Activated T-cell treated with anti-CD3 and anti-CD28 coated beads, Interleukin-2, amount 50 U/mL, for 1 hour (primary cell): ENCODE measurements at places on chromosomes 1 and 21.

- DNase-seq = no peak
Measured at GRCh38 chr1:81340239-81340638, 460.5 kb upstream of the ADGRL2 start.

GRCh38 chr1:8083739-8084484, 57.8 kb upstream of the ERRFI1 start:
- no peak for DNase-seq

DNA sequence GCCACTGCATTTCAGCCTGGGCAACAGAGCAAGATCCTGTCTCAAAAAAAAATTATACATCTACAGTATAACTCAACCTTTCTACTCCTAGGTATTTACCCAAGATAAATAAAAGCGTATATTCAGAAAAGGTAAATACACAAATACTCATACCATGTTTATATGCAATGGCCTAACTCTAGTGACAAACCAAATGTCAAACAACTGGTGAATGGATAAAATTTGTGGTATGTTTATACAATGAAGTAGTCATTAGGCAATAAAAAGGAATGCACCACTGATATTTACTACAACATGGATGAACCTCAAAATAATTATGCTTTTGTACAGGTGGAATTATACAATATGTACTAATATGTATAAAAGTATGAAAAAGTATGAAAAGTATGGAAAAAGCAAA, 174.2 kb upstream of the GORAB start:
- DNase-seq = no peak

GRCh38 chr21:28872218-28872617, 120.5 kb downstream of the LTN1 start:
- DNase-seq = no peak

DNA sequence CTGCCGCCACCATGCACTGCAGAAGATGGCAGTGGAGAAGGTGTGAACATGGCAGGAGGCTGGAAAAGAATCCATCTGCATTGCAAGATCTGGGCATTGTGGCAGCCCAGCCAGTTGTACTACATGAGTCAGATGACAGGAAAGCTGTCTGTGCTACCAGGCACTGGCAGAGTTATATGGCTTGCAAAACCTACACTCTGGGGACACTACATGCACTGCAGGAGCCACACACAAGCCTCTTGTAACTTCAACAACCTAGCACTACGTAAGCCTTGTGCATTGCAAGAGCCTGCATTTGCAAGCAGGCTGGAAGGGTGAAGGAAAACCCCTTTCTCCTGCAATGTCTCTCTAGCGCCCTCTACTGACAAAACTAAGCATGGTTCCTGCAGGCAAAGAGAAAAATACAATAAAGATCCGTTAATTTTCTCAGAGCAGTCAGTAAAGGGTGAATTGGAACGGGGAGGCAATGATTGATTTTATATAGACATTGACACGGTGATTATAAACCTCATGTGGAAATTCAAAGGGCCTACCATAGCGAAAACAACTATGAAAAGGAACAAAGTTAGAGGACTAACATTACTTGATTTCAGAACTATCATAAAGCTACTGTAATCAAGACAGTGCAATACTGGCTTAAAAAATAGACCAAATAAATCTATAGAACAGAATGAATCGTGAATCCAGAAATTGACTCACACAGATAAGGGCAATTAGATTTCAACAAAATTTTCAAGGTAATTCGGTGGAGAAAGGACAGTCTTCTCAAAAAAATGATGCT, 26.2 kb upstream of the DYNLT5 start:
- peak; percentile 36 for DNase-seq

- no peak for DNase-seq
Measured at GRCh38 chr1:112144733-112145426, 155.4 kb upstream of the KCND3 start.

DNA sequence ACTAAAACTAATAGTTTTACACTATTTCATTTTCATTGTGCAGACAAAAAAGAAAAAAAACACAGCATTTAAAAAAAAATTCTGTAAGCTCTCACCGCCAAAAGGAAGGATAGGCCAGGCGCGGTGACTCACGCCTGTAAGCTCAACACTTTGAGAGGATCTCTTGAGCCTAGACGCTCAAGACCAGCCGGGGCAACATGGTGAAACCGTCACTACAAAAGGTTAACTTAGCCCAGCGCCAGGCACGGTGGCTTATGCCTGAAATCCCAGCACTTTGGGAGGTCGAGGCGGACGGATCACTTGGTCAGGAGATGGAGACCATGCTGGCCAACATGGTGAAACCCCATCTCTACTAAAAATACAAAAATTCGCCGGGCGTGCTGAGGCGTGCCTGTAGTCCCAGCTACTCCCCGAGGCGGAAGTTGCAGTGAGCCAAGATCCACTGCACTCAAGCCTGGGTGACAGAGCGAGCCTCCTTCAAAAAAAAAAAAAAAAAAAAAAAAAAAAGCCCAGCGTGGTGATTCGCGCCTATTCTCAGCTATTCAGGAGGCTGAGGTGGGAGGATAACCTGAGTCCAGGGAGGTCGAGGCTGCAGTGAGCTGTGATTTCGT, 14.3 kb upstream of the SPEN start:
- DNase-seq = peak; percentile 60

DNA sequence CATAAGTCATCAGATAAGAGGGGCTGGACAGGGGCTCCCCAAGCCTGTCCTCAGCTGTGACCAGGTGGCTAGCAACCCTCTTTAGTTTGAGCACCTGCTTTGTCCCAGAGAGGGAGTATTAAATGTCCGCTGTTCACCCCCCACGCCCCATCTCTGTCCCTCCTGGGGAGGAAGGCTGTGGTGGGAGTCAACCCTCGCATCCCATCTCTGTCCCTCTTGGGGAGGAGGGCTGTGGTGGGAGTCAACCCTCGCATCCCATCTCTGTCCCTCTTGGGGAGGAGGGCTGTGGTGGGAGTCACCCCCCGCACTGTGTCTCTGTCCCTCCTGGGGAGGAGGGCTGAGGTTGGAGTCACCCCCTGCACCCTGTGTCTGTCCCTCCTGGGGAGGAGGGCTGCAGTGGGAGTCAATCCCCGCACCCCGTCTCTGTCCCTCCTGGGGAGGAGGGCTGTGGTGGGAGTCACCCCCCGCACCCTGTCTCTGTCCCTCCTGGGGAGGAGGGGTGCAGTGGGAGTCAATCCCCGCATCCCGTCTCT, 72.6 kb upstream of the ABCG1 start:
- DNase-seq = no peak

DNA sequence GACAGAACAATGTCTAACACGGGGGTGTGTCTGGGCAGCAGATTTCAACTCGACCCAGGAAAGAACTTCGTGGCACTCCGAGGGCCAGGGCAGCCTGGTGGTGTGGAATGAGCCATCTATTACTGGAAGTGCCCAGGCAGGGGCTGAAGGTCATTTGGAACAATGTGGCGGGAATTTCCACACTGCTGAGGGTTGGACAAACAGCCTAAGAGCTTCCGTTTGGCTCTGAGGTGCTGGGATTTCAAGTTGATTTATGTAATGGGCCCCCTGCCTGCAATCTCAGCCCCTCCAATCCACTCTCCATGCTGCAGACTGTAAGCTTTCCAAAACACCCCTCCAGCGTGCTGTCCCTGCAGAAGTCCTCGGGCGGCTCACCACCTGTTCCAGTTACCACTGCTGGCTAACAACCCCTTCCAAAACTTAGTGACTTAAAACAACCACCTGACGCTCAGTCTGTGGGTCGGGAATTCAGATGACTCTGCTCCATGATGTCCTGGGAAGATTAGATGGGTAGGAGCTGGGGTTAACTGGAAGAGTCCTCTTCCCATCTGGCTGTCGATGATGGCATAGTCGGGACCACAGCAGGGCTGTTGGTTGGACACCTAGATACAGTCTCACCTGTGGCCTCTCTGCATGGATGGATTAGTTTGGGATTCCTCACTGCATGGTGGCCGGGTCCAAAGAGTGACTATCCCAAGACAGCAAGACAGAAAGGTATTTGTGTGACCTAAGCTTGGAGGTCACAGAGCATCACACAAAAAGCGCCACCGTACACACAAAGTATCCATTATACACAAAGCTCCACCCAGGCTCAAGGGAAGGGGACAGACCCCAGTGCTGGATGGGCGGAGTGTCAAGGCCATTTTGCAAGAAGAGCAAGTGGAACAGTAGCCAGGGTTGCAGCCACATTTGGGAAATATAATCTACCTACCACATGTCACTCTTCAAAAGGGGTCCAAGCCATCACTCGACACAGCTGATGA, 89.7 kb upstream of the IFFO2 start:
- DNase-seq = no peak

DNA sequence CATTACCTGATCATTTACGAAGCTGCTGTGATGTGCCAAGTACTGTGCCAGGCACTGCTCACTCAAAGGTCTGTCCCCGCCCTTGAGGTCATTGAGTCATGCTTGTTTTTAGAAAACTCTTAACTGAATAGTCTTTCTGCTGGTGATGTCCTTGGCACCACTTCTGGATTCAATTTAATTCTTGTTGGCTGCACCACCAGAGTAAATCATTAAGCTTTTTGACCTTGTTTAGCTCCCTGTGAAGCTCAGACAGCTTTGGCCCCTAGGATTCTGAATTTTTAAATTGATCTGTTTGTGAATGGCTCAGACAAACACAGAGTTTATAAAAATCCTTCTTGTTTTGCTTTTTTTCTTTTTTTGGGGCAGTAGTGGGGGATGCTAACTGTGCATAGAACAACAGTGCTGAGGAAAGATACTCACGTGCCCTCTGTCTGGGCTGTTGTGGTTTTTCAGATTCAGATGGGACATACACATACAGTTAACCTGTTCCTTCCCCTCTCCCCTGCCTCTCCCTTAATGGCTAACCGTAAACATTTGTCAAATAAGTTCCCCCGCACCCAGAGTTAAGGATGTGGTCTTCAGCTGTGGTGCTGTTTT, 67.6 kb downstream of the MTR start:
- no peak for DNase-seq

DNA sequence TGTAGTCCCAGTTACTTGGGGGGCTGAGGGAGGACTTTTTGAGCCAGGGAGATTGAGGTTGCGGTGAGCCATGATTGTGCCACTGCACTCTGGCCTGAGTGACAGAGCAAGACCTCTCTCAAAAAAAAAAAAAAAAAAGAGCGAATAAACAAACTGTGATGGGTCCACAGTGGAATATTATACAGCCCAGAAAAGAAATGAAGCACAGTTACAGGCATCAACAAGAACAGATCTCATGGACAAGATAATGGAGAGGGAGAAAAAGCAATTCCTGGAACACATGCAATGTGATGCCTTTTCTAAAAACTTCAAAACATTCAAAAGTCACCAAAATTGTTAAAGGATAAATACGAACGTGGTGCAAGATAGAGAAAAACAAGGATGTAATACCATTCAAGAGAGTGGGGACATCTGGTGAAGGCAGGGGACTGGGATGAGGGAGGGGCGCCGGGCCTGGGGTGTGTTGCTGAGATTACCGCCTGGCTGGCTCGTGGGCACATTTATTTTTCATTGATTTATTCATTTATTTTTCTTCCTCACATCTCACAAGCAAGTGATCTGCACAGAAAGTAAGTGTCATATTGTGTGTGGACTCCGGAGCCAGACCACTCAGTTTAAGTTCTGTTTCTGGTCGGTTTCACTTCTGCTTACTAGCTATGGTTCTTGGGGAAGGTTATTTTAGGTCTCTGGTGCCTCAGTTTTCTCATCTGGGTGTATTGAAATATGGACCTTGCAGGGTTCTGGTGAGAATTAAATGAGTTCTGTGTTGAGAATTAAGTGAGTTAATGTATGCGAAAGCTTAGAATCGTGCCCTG, 30.1 kb downstream of the ABCG1 start:
- DNase-seq = no peak

- DNase-seq = no peak
Measured at GRCh38 chr1:54219688-54220003, 19.7 kb downstream of the MRPL37 start.

DNA sequence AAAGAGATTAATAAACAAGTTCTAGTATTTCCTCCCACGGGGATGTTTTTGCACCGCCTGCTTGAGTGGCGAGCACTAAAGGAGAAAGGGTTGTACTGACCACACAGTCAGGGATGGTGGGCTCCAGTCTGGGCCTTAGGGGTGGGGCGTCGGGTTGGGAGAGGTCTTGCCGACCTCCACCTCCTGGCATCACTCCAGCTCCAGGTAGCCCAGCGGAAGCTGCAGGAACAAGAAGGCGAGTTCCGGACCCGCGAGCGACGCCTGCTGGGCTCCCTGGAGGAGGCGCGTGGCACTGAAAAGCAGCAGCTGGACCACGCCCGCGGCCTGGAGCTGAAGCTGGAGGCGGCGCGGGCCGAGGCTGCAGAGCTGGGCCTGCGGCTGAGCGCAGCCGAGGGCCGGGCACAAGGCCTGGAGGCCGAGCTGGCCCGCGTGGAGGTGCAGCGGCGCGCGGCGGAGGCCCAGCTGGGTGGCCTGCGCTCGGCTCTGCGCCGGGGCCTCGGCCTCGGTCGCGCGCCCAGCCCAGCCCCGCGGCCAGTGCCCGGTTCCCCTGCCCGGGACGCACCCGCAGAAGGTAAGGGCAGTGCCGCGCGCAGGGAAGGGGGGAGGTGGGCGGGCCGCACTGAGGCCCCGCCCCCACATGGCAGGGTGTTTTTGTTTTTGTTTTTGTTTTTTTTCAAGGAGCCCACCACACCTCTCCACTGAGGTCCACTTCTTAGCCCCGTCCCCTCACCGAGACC, 19.7 kb downstream of the MFAP2 start:
- DNase-seq = peak; percentile 78

- no peak for DNase-seq
Measured at GRCh38 chr1:223520200-223520599, 127.0 kb downstream of the CCDC185 start.

GRCh38 chr1:155893389-155894142, 17.6 kb downstream of the RIT1 start:
- no peak for DNase-seq

DNA sequence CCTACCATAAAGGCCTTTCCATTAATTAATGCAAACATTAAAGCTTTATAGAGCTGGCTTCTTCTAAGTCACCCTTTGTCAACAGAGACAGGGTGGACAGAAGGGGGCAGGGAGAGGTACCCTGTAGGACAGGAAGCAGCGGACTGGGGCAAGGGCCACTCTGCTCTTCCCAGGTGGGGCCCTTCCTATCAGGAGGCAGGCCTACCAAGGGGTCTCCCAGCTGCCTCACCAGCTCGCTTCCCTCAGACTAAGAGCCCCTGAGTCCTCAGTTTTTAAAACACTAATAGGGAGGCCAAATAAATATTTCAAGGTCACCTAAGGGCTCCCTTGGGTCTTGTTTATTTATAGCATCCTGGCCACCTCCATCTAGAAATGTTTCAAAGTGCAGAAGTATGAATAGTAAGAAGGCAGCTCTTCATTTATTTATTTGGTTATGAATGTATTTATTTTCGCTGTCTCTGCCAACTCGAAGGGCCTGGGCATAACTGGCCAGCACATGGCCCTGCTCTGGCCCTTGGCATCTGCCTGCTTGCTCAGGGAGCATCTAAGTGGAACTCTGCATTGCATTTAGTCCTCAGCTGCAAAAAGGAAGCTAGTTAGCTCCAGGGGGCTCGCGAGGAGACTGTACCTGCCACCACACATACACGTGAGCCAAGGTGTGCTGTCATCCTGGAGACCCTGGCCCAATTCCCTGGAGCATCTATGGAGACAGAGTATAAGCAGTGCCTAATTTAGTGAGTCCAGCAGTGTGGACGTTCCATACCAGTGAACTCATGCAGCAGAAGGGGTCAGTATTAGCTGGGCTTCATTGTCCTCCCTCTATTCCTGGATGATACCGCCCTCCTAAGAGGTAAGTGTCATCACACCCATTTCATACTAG, 395.1 kb upstream of the VAMP3 start:
- no peak for DNase-seq

GRCh38 chr1:55702064-55702463, 486.9 kb upstream of the USP24 start:
- no peak for DNase-seq
